ENCODE measurements at places on chromosomes 12 and 14.

DNA sequence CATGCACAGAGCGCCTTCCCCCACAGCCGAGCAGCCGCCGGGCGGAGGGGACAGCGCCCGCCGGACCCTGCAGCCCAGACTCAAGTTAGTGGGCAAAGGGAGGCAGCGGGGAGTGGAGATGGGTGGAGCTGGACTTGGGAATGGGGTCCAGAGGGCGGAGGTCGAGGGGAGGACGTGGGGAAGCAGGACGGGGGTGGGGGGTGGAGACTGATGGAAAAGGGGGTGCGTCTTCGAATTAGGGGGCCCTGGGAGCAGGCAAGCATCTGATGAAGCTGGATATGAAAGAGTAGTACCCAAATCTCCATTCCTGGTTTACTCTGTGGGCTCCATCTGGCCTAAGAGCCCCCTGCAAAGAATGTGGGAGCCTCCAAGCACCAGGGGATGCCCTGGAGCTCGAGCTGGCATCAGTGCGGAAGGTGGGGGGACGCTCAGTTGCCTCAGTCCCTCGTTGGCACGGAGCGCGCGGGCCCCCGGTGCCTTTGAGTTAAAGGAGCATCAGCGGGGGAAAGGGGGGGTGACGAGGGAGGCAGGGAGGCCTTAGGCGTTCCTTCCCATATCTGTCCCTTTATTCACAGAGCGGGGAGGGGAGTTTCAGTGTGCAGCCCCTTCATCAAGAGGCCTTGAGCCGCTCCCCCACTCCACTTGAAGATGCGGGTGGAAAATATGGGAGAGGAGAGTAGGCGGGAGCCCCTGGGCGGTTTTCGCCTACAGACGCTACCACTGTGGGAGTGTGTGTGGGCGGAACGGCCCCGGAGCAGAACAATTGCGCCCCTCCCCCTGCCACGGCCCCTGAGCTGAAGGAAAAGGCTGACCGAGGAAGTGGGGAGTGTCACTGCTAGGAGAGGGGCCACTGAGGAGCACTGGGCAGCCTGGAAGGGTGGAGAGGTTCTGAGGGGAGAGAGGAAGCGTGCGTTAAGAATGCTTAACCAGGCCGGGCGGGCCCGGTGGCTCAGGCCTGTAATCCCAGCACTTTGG is 644 bp downstream of the NAB2 start:
- DNase-seq, result peak; percentile 89

DNA sequence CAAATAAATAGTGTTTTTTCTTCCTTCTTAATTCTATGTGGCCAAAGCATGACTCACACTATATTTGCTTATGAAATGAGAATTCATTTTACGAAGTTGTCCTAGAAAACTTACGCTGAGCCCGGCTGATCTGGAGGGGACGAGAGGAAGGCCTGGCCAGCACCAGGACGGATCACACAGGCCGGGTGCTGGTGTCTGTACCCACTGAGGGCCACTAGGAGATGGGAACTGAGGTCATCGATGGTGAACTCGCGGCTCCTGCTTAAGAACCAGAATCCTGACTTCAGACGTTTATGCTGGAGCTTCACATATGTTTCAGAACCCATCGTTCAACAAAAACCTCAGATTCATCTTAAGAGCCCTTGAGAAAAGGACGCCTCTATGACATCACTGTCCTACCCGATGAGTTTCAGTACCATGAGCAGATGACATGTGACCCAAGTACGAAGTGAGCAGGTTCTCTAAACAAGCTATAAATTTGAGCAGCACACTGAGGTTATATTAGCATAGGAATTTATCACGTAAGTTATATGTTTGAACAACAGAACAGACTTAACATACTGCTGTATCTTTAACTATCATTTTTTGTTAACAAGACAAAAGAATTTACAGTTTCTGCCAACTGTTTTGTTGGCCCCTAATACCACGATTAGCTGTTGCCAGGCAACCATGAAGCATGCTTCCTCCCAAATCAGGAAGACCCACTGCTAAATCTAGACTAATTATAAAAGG is 111.9 kb downstream of the FOXN3 start:
- DNase-seq, result peak; percentile 54

- no peak for DNase-seq
Measured at GRCh38 chr12:75041472-75041871, 168.2 kb downstream of the KCNC2 start.

- DNase-seq, result no peak
Measured at GRCh38 chr12:74454109-74454508, 83.5 kb upstream of the ATXN7L3B start.

- no peak for DNase-seq
Measured at GRCh38 chr14:106343626-106344025, 817.2 kb downstream of the TMEM121 start.
